ENCODE measurements at places on chromosomes 1 and 21. TPM values are rescaled to one million over a fixed set of nuclear protein-coding genes. Genes with fewer than 3 reads are reported as not detected.

DNA sequence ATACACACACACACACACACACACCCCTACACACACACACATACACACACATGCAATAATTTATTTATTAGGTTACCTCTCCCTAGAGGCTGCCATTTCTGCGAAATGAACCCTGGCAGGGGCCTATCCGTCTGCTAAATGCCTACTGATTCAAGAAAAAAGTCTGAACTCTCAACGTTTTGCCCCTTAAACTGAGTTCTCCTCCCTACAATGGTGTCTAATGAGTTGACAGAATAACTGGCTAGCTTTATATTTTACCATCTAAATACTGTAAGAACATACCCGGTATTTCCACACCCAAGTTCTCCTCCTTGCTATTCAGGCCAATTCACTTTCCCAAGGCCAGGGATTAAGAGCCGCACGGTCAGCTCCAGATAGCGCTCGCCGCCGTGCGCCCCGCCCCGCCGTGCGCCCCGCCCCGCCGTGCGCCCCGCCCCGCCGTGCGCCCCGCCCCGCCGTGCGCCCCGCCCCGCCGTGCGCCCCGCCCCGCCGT, 339 bp upstream of the RNPC3 start:
- no peak for DNase-seq

DNA sequence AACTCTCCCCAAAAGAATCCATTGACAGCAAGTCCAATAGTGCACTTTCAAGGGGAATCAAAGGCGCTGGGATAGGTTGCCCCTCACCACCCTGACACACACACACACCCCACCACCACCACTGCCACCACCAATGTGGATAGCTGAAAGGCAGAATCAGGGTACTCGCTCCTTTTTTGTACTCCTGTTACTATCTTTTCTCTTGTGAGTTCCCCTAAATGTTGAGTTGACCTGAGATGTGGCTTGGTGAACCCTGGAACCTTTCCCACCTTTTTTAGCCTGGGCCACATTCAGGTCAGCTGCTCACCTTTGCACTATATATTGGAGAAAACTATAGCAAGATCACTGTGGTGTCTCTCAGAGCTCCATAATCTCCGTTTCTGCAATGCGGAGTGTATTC, 3.9 kb downstream of the S100A8 start:
- no peak for DNase-seq

DNA sequence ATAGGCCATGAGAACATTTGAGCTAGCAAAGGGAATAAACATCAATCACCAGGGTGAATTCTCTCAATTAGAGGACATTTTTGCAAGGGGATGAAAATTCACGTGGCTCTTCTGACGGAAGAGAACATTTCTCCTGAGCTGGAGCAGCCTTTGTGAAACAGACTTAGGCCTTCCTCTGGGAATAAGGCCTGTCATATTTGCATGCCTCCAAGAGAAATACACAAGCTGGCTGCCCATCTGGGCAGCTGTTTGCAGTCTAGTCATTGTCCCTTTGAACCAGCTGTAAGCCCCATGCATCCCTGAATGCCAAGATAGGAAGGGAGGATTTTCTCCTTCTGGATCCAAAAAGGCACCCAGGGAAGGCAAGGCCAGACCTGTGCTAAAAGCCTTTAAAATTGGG, 5.5 kb downstream of the LEMD1 start:
- no peak for DNase-seq

- no peak for DNase-seq
Measured at GRCh38 chr21:29423099-29423870, 124.6 kb downstream of the BACH1 start.

DNA sequence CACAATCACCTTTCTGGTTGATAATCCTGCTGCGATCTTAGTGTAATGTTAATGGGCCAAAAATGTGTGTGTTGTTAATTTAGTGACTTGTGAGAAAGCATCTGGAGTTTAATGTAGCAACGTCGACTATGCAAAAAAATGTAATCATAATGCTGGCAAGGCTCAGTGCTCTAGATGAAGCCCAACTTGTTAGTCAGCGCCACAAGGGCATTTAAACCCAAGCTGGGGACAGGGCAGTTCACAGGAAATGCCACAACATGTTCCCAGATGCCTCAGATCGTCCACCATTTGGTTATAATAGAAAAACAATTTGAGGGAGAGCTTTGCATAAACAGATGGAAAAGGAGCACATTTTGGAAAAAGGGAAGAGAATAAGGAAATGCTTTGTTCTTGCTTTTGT, 585.4 kb upstream of the PLXNA2 start:
- DNase-seq, result no peak

GRCh38 chr1:224430511-224431113, 4.0 kb downstream of the WDR26 start:
- DNase-seq, result peak; percentile 26

- no peak for DNase-seq
Measured at GRCh38 chr1:107009281-107009680, 47.2 kb upstream of the PRMT6 start.

Gene PRMT6
- total RNA-seq, result 7.8 TPM

Gene SLAMF1
- total RNA-seq, result 134 TPM

Gene MIGA1
- total RNA-seq, result 12.4 TPM
